CD4-positive, alpha-beta memory T cell (primary cell): ENCODE measurements at places on chromosomes 5 and 9. TPM values are rescaled to one million over a fixed set of nuclear protein-coding genes. Genes with fewer than 3 reads are reported as not detected.

SH3TC2 gene
- total RNA-seq: not detected

DNA sequence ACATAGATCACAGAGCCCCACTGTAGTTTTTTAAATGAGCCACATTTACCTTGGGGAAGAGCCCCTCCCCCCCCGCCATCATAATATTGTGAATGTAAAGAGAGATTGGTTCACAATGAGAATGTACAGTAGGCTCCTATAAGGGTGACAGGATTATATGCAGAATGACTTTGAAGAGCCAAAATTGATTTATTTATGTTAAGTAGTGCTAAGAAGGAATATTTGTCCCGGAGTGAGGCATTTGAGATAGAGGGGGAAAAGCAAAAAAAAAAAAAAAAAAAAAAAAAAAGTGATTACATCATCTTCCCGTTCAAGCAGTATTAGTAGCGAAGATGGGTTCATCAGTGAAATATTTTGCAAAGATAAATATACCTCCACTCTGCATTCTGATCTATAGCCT lies 73.9 kb downstream of the PIK3R1 start:
- H3K4me3 ChIP-seq: no peak overlapping the region
- no peaks in the 10 kb centered on the region for H3K27me3 ChIP-seq
- H3K27ac ChIP-seq: peak overlapping the region; percentile 52
- peaks cover 25% of the 10 kb centered on the region for H3K36me3 ChIP-seq

DNA sequence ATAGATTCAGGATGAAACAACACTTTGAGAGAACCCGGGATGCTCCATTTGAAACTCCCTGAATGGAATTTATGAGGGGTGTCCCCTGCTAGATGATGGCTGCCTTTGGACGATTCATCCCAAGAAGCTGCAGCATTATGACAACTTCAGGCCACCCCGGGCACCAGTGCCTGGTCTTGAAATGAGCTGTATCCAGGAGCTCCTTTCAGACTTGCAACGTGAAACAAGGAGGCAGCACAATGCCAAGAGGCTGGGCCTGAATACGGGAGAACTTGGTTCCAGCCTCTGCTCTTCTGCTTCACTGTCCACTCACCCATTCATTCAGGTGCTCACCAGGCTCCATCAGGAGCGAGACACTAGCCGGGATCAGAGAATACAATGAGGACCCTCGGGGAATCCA lies 78.3 kb downstream of the STK10 start:
- peaks cover 71% of the 10 kb centered on the region for H3K4me1 ChIP-seq
- H3K36me3 ChIP-seq: peaks cover 33% of the 10 kb centered on the region
- DNase-seq: no peak
- H3K4me3 ChIP-seq: no peak overlapping the region

NIM1K gene
- total RNA-seq: 0.28 TPM

DNA sequence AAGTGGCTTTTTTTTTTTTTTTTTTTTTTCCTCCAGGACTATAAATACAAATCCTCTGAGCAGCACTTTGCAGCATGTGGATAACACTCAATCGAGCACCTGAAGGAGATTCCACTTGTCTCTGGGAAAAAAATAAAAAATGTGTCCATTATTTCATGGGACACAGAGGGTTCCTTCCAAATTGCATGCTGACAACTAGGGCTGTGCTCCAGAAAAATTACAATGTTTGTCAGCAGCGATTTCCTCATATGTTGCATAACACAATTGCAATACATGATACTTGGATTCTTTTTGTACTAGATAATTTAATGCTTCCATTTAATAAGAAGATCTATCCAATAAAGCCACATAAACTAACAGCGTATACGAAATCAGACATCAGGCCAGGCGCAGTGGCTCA lies 84.4 kb downstream of the CDH18 start:
- no peaks in the 10 kb centered on the region for H3K36me3 ChIP-seq
- H3K4me3 ChIP-seq: no peak overlapping the region
- DNase-seq: no peak

CBY3 gene
- 0.76 TPM for total RNA-seq

- DNase-seq: no peak
- H3K4me3 ChIP-seq: no peak overlapping the region
- H3K27ac ChIP-seq: no peak overlapping the region
- no peaks in the 10 kb centered on the region for H3K27me3 ChIP-seq
Observed at GRCh38 chr5:79666758-79667157, 22.9 kb upstream of the CMYA5 start.

DNA sequence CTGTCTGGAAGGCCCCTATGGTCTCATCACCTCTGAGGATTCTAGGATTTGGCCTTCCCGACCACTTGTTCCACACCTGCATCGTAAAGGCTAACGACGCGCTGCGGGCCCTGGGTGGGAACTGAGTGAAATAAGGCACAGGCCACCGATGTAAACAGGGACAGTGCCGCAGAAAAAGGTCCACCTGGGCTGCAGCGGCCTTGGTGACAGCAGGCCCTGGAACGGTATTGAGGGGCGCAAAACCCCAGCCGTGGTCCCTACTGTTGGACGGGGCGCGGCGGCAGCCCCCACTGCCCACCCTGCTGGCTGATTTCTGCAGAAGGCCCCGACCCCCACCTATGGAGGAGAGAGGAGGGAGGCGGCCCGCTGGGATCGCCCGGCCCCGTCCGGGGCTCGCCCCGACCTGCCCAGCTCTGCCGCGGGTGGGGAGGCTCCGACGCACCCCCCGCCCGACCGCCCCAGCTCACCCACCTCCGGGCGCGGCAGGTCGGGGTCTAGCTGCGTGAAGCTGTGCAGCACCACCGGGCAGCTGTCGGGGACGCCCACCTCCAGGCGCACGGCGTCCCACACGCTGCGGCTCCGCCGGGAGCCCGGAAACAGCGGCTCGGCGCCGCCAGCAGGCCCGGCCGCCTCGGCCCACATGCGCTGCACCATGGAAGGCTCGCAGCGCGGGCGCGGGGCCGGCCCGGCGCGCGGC lies 391 bp downstream of the RALGDS start:
- H3K27me3 ChIP-seq: no peaks in the 10 kb centered on the region
- peaks cover 4% of the 10 kb centered on the region for H3K36me3 ChIP-seq
- H3K4me3 ChIP-seq: peak overlapping the region; percentile 55
- peaks cover 93% of the 10 kb centered on the region for H3K4me1 ChIP-seq
- DNase-seq: no peak

LCN10 gene
- 1.3 TPM for total RNA-seq

JAKMIP2 gene
- total RNA-seq: 0.84 TPM

DNA sequence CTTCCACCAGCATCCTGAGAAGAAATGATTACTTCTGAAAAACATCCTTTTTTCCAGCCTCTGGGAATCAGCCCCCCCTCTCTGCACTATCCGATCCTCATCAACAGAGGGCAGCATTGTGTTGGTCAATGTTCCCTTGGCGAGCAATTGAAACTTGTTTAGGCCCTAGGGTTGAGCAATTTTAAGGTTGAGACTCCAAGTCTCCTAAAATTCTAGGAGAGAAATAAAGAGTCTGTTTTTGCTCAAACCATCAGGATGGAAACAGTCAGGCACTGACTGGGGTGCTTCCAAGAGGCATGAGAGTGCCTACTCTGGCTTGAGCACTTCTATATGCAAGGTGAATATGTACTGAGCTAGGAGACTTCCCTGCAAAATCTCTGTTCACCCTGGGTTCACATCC lies 12.4 kb upstream of the CYFIP2 start:
- no peak overlapping the region for H3K4me3 ChIP-seq
- peaks cover 57% of the 10 kb centered on the region for H3K36me3 ChIP-seq
- DNase-seq: no peak
- peak overlapping the region; percentile 64 for H3K27ac ChIP-seq
- H3K27me3 ChIP-seq: no peaks in the 10 kb centered on the region
